ENCODE measurements at places on chromosomes 16 and 17. TPM values are rescaled to one million over a fixed set of nuclear protein-coding genes. Genes with fewer than 3 reads are reported as not detected.

ZACN gene
- total RNA-seq, result not detected

ADAD2 gene
- not detected for total RNA-seq

CCNF gene
- total RNA-seq, result 19.6 TPM

DUSP14 gene
- 49.0 TPM for total RNA-seq

CHAD gene
- total RNA-seq, result not detected

KLHL10 gene
- not detected for total RNA-seq

ZP2 gene
- total RNA-seq, result not detected

IGFBP4 gene
- total RNA-seq, result 33.6 TPM

MYH1 gene
- total RNA-seq, result not detected

CPHXL2 gene
- total RNA-seq, result not detected

FBXW10B gene
- total RNA-seq, result 0.42 TPM

TEX14 gene
- not detected for total RNA-seq

TEKT1 gene
- not detected for total RNA-seq

EPX gene
- total RNA-seq, result not detected

CTF1 gene
- 2.5 TPM for total RNA-seq

IQCK gene
- 7.7 TPM for total RNA-seq

ESRP2 gene
- total RNA-seq, result 55.9 TPM

NPIPA5 gene
- total RNA-seq, result not detected

WIPF2 gene
- total RNA-seq, result 7.8 TPM

TAC4 gene
- total RNA-seq, result not detected

TMEM208 gene
- 33.8 TPM for total RNA-seq

SOX9 gene
- 11.1 TPM for total RNA-seq

DNAAF8 gene
- not detected for total RNA-seq

PRSS27 gene
- total RNA-seq, result 4.4 TPM

KIF19 gene
- under 0.01 TPM for total RNA-seq

TMC5 gene
- total RNA-seq, result 0.21 TPM

YBX2 gene
- total RNA-seq, result 0.63 TPM

CCL5 gene
- total RNA-seq, result not detected

CD7 gene
- not detected for total RNA-seq

MARVELD3 gene
- total RNA-seq, result 18.1 TPM

C17orf75 gene
- total RNA-seq, result 14.4 TPM

SLC22A31 gene
- total RNA-seq, result not detected

TBL3 gene
- 119 TPM for total RNA-seq

SEPTIN12 gene
- total RNA-seq, result not detected

CA7 gene
- total RNA-seq, result not detected

VWA3A gene
- total RNA-seq, result not detected
